ENCODE measurements at places on chromosomes 3 and 15. TPM values are rescaled to one million over a fixed set of nuclear protein-coding genes. Genes with fewer than 3 reads are reported as not detected.
A peak's percentile ranks its signal among the peaks of the same experiment; 100 is the strongest.

DNA sequence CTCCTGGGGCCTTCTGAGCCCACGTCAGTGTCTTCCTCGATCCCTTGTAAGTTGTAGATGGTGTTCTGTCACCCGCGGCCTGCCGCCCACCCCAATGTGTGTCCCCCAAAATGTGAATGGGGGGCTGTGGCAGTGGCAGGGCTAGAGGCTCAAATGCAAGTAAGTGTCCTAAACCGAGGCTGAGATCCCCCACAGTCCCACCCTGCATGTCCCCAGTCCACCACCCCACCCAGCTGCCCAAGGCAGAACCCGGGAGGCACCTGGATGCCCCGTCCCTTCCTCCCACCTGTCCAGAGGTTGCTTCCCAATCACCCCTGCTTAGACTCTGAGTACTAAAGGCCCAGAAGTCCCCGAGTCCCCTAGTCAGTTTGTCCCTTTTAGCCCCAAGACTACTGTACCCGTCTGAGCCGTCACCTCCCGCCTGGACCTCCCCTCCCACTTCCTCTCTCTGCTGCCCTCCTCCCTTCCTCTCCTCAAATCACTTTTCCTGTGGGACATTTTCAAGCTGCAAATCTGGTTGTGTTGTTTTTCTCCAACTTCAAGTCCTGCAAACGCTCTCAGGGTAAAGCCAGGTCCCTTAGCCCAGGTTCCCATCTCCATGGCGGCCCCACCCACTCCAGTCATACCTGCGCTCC lies 11.8 kb upstream of the PLXND1 start:
- DNase-seq: no peak

The PLA2G4E gene
- total RNA-seq: not detected

- DNase-seq: no peak
Observed at GRCh38 chr3:107650788-107651187, 128.0 kb downstream of the BBX start.

DNA sequence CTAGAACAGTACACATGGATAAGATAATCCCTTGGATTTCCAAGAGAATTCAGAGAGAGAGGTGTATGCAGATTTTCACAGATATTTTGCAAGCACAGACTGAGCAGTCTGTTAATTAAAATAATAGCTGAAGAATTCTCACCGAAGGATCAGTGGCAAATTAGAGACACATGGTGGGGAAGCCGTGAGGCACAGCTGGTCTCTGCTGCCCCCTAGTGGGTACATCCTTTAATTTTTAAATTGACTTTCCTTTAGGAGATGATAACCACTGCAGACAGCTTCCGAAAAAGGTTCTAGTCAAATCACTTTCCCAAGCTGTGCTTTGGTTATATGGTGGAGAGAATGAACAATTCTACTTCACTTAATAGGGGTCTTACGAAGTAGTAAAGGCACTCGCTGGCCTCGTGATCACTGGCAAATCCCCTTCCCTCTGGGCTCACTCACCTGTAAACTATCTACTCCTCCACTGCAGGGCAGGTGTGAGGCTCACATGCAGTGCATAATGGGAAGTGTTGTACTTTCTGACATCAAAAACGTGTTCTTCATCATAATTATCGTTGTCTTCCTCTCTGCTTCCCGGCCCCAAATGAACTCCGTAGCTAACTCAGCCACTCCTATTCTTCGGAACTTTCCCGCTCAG lies 19.5 kb downstream of the MESD start:
- peak; percentile 55 for DNase-seq

The ALG1L2 gene
- total RNA-seq: not detected

GRCh38 chr3:143672396-143673165 lies 175.7 kb downstream of the SLC9A9 start:
- DNase-seq: no peak

DNA sequence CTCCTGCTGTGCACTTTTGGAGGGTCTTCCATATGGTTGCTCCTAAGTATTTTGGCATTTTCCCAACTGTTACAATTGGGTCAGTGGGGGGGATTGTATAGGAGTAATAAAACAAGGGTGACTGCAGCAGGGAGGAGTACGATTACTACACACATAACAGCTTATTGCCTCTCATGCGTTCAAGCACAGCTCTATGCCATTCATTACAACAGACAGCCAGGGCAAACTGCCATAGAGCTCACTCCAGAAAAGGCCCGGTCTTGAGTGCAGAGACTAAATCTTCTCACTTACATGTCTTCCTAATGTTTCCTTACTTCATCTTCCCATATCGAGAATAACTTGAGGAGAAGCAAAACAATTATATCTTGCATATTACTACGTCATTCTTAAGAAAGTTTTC lies 1.4 kb upstream of the CHMP2B start:
- DNase-seq: no peak

The ELP6 gene
- 36.2 TPM for total RNA-seq

The MITF gene
- 25.3 TPM for total RNA-seq

The CAMK2N2 gene
- 6.0 TPM for total RNA-seq

The PIGZ gene
- total RNA-seq: 4.5 TPM

- DNase-seq: peak; percentile 33
Observed at GRCh38 chr3:114878114-114878839, 268.8 kb downstream of the ZBTB20 start.

The ABHD17C gene
- total RNA-seq: 8.5 TPM

The IMPG2 gene
- 0.06 TPM for total RNA-seq

The PP2D1 gene
- not detected for total RNA-seq

The PATL2 gene
- not detected for total RNA-seq

- DNase-seq: no peak
Observed at GRCh38 chr3:183911763-183912506, 27.3 kb upstream of the PARL start.

GRCh38 chr15:23566071-23566554 lies 639 bp downstream of the MKRN3 start:
- no peak for DNase-seq

The DNAH12 gene
- total RNA-seq: 0.03 TPM

The TAGLN3 gene
- not detected for total RNA-seq

DNA sequence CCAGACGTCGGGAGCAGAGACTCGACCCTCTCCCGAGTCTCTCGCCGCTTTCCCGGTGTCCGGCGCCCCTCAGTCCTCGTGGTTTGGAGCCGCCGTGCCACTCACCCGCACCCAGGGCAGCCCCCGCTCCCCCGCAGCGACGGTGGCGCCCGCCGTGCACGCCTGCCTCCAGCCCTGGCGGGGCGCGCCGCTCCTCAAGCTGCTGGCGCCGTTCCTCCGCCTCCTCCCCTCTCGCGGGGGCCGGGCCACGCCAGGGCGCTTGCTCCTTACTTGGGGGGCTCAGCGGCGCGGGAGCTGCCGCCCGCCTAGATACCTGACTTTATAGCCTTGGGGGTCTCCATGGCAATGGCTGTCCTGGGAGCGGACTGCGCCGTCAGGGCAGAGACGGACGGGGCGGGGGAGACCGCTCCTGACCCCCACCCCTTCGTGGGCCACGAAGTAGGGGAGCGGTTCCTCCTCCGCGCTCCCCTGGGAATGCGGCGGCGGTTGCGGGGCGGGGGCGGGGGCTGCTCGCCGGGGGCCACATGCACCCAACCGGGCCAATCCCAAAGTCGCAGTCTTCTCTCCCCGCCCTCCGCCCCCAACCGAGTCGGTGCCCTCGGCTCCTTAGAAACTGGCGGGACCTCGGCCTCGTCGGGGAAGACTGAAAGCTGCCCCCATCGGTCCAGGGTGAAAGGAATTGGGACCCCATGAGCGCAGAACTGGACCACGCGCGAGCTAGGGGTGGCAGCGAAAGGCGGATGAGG lies at the start of gene ANKRD63:
TSS of gene ANKRD63 (minus strand) at position 196 of the 746 bp plus-strand sequence. CDS start 478 bp downstream, outside the sequence.
- DNase-seq: no peak

The ERC2 gene
- total RNA-seq: not detected

DNA sequence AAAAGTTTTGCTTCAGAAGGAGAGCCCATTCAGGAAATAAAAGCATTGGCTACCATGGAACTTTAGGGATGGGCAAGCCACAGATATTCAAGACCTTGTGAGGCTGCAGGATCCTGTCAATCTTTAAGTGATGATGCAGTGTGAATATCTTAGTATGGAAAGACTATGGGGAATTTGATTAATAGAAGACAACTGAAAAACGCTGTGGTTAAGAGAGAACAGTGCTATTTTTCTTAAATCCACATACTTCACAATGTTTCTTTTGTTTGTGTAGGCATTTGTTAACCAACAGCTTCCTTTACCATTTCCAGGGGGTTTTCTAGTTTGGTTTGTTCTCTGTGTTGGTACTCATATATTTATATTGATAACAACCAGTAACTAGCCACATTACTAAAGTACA lies 90.3 kb downstream of the TMEM212 start:
- DNase-seq: no peak

DNA sequence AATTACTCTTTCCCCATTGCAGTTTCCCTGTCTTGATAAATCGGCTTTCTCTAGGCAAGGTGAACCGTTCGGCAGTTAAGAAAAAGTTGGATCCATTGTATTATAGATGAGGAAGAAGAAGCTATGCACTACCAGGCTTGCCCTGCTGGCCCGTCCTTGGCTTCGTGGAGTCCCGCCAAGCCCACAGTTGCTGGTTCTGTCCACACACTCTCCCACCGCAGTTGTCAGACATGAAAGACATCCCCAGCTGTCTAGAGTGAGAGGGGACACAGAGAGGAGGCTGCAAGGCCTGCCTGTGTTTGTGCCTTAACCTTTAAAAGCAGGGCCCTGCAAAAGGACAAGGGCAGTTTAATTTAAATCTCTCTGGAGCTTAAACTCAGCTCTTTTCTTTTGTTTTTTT lies 47.2 kb upstream of the PLCL2 start:
- no peak for DNase-seq

The GPR149 gene
- not detected for total RNA-seq

DNA sequence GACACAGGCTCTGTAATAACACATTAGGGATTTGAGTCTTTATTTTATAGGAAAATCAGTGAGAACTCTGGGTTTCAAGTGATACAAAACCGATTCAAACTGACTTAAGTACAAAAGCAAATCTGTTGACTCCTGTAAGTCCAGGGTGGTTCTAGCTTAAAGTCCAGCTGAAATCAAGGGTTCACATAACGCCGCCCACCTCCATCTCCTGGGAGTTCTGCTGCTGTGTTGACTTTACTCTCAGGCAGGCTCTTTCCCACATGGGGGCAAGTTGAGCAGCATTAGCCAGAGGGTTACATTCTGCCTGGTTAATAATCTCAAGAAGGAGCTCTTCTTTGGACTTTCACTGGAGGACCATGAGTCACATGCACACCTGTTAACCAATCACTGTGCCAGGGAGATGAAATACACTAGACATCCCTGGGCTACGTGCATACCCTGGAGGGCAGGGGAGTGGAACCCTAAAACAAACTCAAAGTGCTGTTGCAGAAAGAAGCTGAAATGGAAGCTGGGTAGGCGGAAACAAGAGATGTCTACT lies 9.7 kb upstream of the RNF7 start:
- no peak for DNase-seq

DNA sequence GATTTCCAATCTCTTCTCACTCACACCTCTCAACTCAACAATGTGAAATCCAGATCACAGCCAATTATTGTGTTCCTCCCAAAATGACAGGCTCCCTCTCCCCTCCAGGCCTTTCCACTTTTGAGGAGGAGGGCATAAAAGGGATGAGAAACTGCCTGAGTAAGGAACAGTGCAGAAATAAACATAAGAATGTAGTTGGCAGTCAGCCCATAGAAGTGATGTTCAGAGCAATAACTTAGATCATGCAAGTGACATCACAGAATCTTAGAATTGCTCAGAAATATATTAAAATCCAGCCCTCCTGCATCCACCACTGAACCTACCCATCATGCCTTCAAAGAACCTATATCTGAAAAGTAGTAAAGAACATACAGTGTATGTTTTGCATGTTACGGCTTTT lies 299.4 kb upstream of the GADL1 start:
- no peak for DNase-seq

DNA sequence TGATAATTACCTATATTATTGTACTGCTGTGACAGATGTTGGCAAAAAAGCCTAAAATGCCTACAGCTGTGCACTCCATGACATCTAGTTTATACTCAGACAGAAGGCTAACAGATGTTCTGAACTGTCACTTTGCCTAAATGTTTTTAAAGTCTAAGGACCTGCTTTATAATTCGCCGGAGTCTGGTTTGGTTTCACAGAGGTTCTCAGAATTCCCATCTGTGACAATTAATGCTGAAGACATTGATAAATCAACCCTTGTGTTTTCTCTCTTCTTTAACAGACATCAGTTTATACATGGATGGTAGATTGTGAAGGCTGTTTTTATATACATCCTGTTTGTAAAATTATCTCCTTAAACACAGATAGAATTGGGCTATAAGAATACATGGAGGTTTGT lies 19.8 kb upstream of the SOX2 start:
- DNase-seq: no peak

- DNase-seq: peak; percentile 55
Observed at GRCh38 chr15:65824031-65824743, 32.1 kb upstream of the DENND4A start.

DNA sequence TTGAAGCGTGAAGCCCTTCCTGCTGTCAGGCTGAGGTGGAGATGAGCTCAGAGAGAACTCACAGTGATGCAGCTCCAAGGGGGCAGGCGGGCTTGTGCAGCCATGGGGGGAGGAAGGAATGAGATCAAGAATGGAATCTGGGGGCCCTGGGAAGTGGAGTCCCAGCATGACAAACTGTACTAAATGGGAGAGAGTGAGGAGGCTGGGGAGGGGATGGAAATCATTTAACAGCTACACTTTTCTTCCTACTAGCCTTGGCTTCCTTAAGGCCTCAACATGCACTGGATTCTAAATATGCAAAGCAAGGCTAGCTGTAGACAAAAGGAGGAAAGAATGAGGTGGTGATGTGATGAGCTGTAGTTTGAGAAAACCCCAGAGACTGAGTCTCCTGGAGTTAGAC lies 133.9 kb downstream of the EEFSEC start:
- no peak for DNase-seq

The LRRC31 gene
- total RNA-seq: not detected

DNA sequence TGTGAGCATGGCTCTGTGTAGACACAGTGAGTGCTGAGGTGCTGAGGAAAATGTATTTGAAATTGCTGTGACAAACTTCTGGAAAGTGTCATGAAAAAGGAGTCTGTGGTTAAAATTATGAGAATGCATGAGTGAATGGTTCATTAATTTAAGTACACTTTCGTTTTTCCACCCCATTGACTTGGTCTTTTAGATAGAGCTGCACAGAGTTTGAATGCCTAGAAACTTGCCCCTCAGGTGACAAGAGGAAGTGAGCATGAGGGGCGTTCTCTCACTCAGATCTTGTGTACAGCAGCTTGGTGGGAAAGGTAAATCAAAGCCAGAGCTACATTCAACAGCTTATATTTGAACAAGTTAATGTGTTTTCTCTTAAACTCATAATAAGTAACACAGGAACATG lies 296.8 kb downstream of the WDR72 start:
- DNase-seq: no peak

GRCh38 chr15:83956887-83957286 lies 278.7 kb upstream of the GOLGA6L4 start:
- DNase-seq: no peak

- no peak for DNase-seq
Observed at GRCh38 chr3:7962301-7962700, 539.3 kb upstream of the LMCD1 start.
